ENCODE measurements at places on chromosomes 6 and 20. TPM values are rescaled to one million over a fixed set of nuclear protein-coding genes. Genes with fewer than 3 reads are reported as not detected.

DNA sequence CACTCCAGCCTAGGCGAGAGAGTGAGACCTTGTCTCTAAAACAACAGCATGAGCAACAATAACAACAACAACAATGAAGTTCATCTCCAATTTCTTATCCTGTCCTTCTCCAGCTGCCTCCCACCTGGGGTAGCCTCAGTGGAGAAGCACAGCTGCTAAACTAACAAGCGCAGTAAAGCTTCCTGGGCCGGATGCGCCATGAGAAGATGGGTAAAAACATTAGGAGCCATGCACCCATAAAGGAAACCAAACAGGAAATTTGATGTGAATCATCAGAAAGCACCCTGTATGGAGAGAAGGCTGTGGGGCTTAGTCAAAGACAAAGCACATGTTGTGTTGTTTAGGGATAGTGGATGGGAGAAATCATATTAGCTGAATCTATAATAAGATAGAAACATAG is 61.1 kb upstream of the CCN6 start:
- DNase-seq, result no peak

DNA sequence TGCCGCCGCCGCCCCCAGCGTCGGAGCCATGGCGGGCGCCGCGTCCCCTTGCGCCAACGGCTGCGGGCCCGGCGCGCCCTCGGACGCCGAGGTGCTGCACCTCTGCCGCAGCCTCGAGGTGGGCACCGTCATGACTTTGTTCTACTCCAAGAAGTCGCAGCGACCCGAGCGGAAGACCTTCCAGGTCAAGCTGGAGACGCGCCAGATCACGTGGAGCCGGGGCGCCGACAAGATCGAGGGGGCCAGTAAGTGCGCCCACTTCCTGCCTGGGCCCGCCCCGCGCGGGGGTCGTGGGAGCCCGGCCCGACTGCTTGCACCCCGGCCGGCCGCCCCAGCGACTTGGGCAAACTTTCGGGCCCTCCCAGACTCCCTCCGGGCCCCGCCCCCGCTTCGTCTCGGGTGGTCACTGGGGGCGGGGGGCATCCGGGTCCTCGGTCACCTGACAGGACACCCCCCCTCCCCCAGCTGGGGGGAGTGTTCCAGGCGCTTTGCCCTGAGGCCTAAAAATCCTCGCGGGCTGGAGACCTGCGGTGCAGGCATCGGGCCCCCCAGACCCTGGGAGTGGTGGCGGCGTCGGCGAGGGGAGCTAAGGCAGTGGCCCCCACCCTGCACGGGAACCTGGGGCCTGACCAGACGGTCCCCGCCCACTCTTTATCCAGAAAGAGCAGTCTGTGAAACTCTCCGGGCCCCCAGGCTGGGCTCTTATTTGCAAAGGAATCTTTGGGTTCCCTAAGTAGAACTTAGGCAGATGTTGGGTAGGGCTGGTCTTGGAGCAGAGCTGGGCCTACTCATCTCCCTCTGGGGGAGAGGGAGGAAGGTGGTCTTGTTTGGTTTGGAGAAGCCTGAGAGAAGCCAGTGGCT is 501 bp downstream of the PLCG1 start:
- DNase-seq, result peak; percentile 72

Gene OR2H2
- not detected for total RNA-seq

DNA sequence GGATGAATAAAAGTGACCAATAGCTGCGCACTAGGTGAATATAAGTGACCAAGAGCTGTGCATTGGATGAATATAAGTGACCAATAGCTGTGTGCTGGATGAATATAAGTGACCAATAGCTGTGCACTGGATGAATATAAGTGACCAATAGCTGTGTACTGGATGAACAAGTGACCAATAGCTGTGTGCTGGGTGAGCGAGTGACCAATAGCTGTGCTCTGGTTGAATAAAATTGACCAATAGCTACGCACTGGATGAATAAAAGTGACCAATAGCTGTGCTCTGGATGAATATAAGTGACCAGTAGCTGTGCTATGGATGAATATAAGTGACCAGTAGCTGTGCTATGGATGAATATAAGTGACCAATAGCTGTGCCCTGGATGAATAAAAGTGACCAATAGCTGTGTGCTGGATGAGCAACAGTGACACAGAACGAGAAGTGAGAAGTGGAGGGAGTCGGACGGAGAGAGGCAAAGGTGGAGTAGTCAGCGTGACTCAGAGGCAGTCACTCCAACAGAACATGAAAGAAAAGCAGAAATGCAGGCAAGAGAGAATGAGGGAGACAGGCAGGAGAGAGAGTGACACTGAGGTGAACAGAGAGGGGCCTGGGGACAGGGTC is 38.5 kb downstream of the RBM38 start:
- DNase-seq, result peak; percentile 69

Gene JPH2
- not detected for total RNA-seq

Gene LGSN
- total RNA-seq, result 0.53 TPM

Gene L3MBTL3
- 2.5 TPM for total RNA-seq

- DNase-seq, result no peak
Measured at GRCh38 chr6:149130090-149130489, 187.4 kb upstream of the TAB2 start.

GRCh38 chr20:10079964-10080363 is 45.2 kb downstream of the ANKEF1 start:
- DNase-seq, result no peak

DNA sequence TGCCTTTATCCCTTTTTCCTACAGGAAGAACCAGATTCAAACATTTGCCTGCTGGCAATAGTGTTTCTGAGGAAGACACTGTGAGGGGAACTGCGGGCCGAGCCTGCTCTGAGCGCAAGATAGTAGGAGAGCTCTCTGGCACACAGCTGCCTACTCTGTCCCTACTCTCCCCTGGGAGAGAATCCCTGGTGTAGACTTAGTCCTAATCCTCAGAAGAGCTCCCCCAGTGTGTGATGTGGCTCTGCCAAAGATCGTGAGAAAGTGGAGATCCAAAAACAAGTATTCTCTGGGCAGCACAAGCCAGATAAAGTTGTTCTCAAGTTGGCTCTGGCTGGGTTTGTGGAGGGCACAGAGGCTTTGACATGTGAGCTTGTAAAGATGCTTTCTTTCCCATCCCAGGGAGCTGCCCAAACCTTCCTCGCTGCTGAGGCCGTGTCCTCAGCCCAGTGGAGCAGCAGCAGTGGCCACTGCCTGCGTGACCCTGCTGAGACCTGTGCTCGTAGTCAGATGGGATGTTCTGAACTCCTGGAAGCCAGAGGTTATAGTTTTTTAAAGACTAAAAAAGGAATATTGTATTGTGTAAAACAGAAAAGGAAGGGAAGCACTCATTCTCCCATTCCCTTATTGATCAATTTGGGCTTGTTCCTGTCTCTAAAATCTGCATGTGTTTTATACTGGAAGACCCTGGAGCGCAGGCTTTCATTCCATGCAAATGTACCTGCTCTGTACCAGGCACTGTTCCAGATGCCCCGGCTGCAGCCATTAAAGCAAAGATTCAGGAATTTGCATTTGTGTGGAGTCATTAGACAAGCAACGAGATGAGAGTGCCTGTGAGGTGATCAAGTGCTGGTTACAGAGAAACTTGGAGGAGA is 30.7 kb downstream of the PNLDC1 start:
- no peak for DNase-seq

Gene FKBP1A
- total RNA-seq, result 119 TPM

- no peak for DNase-seq
Measured at GRCh38 chr6:90537723-90538258, 49.1 kb downstream of the MAP3K7 start.

Gene WFDC5
- total RNA-seq, result not detected

DNA sequence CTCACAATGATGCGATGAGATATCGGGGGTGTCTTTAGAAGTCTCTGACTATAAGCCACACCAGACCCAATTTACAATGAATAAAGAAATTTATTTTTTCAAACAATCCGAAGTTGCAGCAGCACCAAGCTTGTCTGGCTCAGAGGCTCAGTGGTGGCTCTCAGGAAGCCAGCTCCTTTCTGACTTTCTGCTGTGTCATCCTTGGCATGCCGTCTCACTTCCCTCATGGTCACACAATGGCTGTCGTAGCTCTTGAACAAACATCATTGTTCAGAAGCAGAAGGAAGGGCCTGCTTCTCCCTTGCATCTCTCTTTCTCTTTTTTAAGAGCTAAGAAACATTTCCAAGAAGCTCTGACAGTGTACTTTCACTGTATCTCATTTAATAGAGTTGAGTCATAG is 299.0 kb downstream of the DOK5 start:
- DNase-seq, result no peak

Gene ESR1
- total RNA-seq, result not detected

DNA sequence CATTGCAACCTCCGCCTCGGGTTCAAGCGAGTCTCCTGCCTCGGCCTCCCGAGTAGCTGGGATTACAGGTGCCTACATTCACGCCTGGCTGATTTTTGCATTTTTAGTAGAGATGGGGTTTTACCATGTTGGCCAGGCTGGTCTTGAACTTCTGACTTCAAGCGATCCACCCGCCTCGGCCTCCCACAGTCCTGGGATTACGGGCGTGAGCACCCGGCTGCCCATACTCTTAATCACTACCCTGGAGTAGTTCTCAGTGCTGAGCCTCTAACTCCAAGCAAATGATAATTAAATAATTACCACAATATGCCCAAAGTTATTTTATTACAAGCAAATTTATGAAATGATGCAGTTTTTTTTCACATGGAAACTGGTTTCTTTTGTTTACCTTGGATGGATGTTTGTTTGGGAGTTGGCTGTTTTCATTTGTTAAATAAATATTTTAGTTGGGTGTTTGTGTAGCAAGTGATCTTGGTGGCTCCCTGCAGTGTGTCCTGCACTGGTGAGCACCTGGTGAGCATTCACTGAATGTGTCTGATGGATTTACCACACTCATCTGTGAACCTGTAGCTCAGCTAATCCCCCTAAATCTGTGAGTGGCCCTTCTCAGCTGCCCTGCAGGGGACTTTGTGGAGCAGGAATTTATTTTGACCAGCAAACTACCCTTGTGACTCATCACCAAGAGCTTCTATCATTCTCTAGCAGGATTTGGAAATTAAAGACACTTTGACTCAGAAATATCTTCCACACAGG is 36.9 kb downstream of the UTRN start:
- DNase-seq, result no peak

GRCh38 chr6:91653895-91654294 is 1067.0 kb upstream of the MAP3K7 start:
- no peak for DNase-seq

- peak; percentile 75 for DNase-seq
Measured at GRCh38 chr6:157514659-157515496, 133.9 kb downstream of the ZDHHC14 start.

DNA sequence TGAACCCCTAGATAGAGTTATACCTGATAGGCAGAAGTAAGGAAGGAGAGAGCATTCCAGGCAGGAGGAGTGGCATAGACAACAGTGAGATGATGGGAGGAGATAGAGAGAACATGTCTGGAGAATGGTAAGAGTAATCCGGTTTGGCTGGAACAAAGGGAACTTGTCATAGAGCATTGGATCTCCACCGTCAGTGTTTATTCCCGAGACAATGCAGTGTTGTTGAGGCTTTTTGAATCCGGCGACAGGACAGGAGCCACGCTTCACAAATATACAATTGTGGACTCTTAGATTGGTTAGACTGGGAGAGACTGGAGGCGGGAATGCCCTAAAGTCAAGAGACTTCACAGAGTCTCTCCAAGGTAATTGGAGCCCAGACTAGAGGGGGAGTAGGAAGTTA is 119.8 kb downstream of the ANKS1A start:
- DNase-seq, result no peak

DNA sequence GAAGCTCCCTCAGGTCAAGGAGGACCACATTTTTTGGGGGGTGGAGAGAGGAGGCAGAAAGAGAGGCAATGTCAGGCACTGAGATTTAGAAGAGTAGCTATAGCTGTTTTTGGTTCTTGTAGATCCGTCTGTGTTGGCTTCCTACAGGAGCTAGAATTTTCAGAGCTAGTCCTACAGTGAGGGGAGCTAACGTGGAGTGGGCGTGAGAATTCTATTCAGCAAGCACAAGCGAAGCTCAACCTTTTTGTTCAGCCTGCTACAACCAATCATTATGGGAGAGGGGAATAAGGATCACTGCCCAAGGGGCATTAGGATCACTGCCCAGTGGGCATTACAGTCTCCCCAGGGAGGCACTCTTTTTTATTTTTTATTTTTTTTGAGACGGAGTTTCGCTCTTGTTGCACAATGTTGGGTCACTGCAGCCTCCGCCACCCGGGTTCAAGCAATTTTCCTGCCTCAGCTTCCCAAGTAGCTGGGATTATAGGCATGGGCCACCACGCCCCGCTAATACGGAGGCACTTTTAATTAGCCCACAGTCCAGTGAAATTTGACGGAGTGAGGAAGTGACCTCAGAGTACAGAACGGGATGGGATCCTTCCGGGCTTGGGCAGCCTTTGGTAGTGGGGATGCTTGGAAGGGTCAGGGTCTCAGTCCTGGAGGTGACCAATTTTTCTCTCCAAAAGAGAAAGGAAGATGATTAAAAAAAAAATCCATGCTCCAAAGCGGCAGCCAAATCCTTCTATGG is 1.1 kb upstream of the PANK2 start:
- DNase-seq, result no peak

Gene ADGRF1
- total RNA-seq, result not detected

DNA sequence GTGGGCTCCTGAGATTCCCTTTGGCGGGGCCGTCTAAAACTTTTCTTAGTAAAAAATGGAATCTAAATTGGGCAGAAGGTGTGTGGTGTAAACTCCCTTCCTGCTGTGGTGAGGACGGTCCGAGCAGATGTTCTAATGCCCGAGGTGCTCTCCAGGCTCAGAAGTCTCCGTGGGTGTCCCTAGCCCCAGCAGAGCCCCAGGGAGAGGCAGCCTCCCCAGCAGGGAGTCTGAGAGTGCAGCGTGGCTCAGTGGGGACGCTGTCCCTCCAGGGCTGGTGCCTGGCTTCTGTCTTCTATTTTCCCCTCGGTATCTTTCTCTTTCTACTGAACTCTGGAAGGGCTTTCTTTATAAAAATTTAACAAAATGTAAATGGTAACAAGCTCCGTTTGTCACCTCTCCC is 208.2 kb downstream of the SMOC2 start:
- DNase-seq, result no peak

GRCh38 chr6:70394518-70395300 is 18.6 kb upstream of the FAM135A start:
- DNase-seq, result no peak

DNA sequence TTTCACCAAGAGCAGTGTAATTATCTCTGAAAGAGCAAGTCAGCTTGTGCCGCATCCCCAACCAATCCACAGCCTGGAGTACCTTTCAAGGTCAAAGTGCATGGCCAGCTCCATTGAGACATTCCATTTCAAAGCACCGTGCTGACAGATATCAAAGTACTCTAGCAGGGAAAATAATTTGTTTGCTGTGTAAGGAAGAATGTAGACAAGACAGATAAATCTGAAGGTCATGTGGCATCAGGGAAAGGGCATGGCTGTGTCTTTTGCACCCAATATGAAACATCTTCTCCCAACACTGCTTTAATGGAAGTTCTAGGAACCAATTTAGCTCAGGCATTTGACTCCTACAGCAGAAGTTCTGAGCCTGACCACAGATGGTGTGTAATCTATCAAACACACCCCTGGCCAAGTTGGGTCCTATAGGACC is 242.7 kb upstream of the TAB2 start:
- DNase-seq, result peak; percentile 94

DNA sequence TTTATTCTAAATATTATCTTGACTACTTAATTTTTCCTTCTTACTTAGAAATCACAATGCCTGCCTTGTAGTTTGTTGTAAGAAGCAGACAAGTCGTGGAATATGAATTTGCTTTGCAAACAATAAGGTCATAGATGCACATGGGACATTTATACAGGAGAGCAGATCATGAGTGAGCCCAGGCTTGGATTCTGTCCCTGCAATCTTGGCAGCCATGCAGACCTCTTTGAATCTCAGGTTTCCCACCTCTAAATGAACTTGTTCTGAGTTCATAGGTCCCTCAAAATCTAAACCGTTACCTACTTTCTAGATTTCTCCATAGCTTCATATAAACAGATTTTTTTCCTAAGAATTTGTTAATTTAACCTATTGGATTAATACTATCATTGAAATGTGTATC is 19.5 kb downstream of the KIAA0408 start:
- no peak for DNase-seq
